Daoy (cell line): ENCODE measurements at places on chromosomes 6 and 20. TPM values are rescaled to one million over a fixed set of nuclear protein-coding genes. Genes with fewer than 3 reads are reported as not detected.
A peak's percentile ranks its signal among the peaks of the same experiment; 100 is the strongest.

GRCh38 chr6:160952633-160953281 is 38.8 kb upstream of the MAP3K4 start:
- DNase-seq, result no peak

GRCh38 chr6:149064001-149064659 is 253.4 kb upstream of the TAB2 start:
- no peak for DNase-seq

GRCh38 chr6:145829950-145830349 is 15.4 kb upstream of the FBXO30 start:
- no peak for DNase-seq

- no peak for DNase-seq
These were observed 89.7 kb downstream of the MDGA1 start for GRCh38 chr6:37607944-37608343.

- no peak for DNase-seq
These were observed 48.4 kb upstream of the ARMC2 start for GRCh38 chr6:108799791-108800190.

DNA sequence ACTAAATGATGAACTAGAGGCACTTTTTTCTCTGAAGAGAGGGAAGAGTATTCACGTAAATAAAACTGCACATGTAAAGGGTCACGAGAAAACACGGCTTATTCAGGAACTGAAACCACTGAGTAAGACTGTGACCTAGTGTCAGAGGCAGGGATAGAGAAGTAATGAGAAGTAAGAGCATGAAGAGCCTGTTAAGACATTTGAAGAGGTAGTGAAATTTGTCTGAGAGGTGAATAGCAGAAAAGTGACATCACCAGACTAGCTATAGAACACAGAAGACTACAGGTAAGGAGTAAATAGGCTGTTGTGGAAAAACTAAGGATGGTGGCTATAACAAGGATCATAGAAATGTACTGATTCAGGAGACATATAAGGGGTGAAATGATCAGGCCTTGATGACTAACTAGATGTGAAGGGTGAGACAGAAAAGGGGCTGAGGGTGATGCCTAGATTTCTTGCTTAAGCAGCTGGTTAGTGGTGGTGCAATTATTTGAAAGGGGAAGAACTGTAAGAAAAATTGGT is 76.8 kb downstream of the REV3L start:
- no peak for DNase-seq

DNA sequence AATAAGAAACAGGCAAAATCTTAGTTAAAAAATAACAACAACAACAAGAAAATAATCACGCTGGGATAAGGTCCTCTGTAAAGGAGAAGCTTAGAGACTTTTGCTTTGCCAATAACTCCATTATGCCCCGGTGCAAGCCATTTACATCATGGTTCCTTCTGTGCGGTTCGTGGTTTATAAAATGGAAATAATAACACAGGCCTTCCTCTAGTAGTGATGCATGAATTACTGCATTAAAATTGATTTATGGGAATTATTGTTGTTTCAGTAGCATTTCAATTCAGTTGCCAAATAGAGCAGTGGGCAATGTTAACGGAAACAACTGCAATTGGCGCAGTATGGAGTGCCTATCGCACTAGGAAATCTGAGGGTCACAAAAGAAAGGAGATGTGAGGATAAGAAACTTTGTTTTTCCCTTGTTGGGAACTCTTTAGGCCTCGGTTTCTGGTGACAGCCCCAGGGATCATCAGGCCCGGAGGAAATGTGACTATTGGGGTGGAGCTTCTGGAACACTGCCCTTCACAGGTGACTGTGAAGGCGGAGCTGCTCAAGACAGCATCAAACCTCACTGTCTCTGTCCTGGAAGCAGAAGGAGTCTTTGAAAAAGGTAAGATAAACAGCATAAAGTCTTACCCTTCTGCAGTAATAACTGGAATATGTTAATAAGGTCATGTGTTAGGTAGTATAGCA is 1.1 kb downstream of the CD109 start:
- peak; percentile 30 for DNase-seq

DNA sequence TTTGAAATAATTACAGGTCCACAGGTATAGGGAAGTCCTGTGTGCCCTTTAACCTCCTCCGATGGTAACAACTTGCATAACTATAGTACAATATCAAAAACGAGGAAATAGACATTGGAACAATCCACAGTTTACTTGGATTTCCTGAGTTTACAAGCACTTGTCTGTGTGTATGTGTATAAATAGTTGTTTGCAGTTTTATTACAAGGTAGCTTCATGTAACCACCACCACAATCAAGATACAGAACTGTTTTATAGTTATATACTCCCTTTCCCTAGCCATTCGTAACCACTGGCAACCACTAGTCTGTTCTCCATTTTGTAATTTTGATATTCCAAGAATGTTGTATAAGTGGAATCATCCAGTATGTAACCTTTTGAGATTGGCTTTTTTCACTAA is 9.1 kb downstream of the FBXO9 start:
- DNase-seq, result no peak

HTR1E gene
- not detected in 2 replicates for total RNA-seq

ZSCAN16 gene
- total RNA-seq, result 3.5 and 4.8 TPM in 2 replicates

MYT1 gene
- total RNA-seq, result 0.06 TPM in 1 of 2 replicates, not detected in the other

HNF4A gene
- total RNA-seq, result not detected in 2 replicates
